ENCODE measurements at places on chromosomes 5 and 9. TPM values are rescaled to one million over a fixed set of nuclear protein-coding genes. Genes with fewer than 3 reads are reported as not detected.
A peak's percentile ranks its signal among the peaks of the same experiment; 100 is the strongest.

DNA sequence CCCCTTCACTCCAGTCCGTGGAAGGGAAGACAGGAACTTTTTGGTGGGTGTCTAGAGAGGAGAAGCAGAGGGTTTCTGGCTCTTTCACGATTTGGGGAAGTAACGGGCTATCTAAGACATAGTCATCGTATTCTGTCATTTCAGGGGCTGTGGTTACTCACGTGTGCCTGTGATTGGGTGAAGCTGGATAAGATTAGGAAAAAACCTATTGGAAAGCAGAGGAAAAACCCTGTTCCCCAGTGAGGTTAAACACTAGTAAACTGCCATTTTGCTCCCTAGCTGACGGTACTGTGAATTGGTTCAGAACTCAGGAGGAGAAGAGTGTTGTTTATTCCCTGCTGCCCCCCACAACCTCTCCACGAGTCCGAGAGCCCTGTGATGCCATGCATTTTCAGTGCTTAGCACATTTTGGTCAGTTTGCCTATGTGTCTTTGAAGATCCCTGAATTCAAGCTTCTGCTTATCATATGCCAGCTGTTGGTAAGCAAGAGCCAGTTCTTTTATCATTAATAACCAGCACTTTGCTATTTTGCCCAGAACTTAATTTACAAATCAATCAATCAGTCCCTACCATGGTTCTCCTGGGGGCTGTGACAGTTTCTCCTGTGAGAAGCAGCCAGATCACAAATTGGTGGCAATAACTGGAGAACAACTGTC lies 45.1 kb upstream of the ROR2 start:
- DNase-seq = no peak

DNA sequence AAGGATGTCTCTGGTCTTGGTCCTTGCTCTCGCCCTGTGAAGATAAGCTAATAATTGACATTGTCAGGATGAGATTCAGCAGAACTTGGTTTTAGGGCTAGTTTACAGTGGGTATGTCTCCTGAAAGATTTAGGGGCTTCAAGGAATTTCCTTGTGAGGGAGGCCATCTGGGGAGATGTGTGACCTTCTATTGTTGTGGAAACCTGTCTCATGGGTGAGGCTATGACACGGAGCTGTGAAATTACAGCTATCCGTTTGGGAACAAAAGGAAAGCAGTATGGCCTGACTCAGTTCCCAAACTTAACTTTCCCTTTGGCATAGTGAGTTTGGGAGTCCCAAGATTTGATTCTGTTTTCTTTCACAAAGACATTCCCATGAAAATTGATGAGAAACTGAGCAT lies 142.0 kb downstream of the PARP8 start:
- no peak for DNase-seq

GRCh38 chr9:130356877-130357584 lies 87.7 kb upstream of the ASS1 start:
- DNase-seq = no peak

- no peak for DNase-seq
Measured at GRCh38 chr5:131280417-131280816, 16.6 kb downstream of the CDC42SE2 start.

DNA sequence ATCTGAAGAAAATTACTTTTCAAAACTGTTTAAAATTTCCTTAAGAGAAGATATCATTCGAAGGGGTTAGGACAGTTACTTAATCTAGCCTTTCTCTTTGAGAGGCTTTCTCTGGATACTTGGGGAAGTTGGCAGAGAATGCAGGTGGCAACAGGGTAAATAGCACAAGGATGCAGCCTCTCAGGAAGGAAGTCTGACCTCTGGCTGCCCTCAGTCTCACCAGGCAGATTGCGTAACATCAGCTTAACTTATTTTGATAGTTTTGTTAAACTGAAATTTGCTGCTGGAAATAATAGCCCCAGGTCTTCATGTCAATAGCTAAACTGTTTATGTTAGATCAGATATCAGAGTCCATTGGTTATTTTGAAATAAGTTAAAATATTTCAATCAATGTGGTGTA lies 20.4 kb downstream of the CCDC192 start:
- DNase-seq = peak; percentile 72

DNA sequence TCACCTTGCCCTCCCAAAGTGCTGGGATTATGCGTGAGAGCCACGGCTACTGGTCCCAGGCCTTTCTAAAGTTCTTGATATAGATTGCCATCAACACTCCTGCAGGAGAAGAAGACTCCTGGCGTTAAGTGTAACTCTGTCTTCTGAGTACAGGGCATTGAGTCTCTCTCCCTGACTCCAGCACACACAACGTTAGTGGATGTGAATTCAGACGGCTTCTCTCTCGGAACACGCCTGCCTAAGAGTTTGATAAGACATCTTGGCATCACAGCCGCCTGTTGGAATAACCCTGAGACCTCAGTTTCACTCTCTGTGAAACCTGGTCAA lies 27.5 kb upstream of the PPARGC1B start:
- DNase-seq = no peak

GRCh38 chr9:106829666-106830408 lies 33.1 kb upstream of the ZNF462 start:
- no peak for DNase-seq

DNA sequence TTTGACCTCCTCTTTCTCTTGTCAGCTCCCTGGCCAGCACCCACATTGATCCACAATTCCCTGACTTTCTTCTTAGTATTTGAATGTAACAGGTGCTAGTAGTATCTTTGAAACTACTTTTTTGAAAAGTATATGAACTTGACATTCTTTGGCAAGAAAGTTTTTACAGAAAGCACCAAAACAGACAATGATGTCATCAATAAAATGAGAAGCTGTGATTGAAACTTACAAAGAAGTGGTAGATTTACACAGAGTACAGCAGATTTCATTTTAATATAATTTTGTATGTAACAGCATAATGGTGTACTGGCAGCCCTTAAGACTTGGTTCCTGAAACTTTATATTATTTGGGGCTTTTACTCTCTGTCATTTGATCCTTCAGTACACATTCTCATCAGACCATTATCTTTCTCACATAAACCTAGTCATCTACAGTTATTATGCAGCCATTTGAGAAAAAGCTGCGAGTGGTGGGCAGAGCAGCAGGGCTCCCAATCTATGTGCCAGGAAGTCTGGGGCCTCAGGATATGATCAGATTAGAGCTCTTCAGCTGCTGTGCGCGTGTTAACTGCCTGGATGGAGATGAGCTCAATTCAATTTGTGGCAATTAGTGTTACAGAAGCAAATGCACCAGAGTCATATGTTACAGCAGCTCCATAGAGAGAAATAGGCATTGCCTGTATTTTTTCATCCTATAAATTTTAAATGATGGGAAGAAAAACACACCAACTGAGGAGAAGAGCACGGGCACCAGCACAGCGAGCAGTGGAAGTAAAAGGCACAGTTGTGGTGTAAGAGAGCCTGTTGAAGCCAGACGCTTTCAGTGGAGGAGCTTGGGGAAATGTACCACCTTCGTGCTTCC lies 126.1 kb downstream of the STARD4 start:
- no peak for DNase-seq

DNA sequence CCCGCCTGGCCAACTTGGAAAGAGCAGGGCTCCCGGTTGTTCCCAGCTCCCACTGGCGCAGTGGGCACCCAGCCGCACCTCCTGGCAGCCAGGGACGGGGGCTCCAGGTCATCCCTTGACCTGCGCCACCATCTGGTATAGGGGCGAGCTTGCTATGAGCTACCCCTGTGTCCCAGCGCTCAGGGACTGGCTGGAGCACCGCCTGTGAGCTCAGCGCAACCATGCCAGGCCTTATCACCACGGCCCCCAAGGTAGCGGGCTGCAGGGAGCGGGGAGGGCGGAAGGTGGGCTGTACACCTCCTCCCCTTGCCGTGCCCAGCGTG lies 15.4 kb upstream of the RASA1 start:
- no peak for DNase-seq

DNA sequence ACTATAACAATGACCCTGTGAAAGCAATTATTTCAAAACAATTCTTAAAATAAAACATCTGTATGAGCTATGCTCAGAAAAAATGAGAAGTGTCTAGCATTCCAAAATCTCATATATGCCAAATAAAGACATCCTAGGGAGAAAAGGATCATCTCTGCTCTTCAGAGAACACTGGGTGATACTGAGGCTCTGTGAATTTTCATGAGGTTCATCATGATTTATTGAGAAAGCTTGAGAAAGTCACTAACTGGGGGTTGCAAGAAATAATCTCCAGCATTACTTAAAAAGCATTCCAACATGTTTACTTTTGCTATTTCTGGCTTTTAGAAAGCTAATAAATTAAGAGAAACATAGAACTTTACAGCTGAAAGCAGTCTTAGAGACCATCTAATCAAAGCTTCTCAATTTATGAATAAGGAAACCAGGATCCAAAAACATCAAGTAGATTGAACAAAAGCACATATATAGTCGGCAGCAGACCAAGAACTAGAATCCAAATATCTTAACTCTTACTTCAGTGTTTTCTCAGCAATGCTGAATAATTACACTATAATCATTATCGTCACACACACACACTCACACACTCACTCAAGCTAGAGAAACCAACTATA lies 372.8 kb downstream of the NR2F1-AS1 start:
- DNase-seq = no peak

DNA sequence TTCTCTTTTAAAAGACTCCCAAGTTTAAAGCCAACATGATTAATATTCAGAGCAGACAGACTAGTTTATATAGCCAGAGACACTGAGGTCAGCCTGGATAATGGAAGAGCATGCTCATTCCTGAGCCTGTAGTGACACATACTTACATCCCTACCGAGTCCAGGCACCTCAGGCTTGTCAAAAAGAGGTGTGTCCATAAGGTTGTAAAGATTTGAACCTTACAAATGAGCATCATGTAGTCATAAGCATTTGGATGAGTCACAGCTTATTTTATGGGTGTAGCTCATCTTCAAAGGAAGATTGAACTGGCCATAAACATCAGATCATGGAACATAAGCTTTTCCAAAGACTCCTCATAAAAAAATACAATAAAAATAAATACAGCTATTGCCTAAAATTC lies 333.5 kb downstream of the EFNA5 start:
- DNase-seq = no peak

DNA sequence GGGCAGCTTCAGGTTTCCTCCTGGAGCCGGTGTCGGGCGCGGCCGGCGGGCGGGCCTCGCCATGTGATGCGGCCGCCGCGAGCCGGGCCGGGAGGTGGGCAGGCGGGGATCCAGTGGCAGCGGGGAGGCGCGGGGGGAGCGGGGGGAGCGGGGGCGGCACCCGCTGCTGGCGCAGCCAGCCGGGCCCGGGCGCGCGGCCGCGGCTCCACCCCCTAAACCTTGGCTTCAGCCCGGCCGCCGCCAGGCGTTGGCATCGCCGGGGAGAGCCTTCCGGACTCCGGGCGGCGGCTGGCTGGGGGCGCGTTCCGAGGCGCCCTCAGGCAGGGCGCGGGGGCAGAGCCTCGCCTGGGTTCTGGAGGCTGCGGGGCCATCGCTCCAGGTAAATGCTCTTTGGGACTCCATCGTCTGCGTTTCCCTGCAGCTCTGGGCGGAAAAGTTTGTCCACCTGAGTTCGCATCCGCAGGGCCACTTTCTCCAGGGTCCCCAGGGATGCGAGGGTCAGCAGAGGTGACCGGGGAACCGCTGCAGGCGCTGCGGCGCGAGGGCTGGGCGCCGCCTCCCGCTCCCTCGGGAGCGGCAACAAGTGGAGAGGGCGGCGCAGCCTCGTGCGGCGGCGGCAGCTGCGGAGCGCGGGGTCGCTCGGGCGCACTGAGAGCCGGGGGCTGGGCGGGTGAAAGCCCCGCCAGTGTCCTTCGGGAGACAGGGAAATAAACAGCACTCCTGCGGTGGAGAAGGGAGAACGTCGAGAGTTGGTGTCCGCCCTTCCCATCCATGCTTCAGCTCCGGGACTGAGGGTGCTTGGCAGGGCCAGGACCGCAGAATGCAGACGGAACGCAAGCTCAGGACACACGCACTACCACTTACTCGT lies at the start of gene ARHGEF28:
TSS of gene ARHGEF28 (plus strand) at position 253 of the 868 bp plus-strand sequence. CDS start 58,656 bp downstream, outside the sequence.
- DNase-seq = peak; percentile 74

DNA sequence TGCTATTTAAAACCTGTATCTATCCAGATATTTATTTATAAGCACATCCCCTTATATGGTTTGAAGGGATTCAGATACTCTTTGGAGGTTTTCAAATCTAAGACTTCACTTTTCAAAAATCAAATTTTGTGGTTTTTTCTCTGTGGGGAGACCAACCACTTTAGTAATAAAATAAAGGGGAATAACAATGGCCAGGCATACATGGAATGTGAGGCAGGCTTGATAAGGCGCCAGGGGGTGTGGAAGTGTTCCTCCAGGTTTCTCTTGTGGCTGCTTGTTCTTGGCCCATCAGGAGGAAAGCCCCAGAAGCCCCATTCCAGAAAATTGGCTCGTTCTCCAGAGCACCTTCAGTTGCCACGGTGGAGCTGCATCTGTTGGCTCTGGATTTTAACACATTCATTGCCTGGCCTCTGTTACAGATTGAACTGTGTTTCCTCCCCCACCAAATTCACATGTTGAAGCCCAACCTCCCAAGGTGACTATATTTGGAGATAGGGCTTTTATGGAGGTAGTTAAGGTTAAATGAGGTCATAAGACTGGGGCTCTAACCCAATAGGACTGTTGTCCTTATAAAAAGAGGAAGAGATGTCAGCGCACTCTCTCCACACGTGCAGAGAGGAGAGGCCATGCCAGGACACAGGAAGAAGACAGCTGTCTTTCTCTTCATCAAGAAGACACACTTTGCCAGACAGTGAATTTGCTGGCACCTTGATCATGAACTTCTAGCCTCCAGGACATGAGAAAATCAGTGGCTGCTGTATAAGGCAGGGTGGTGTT lies 195.9 kb downstream of the TMEM38B start:
- DNase-seq = no peak

- DNase-seq = no peak
Measured at GRCh38 chr9:75389101-75389500, 300.8 kb downstream of the OSTF1 start.

GRCh38 chr5:135426102-135427082 lies 20.8 kb downstream of the DCANP1 start:
- DNase-seq = peak; percentile 64

DNA sequence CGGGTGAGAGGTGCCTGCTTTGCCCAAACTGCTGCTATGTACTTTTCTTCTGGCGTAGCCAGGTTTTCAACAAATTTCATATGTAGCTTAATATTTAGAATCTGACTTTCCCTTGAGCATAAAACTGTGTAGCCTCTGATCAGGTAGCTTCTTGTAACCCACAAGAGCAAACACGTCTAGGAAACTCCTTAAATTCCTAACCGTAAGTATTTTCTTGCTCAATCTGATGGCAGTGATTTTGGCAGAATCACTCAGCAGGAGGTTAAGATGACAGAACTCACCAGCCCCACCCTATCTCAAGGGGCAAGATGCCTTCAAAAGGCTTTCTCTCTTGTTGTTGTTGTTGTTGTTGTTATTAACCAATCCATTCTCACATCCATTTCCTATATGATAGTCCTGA lies 20.8 kb downstream of the CKMT2 start:
- DNase-seq = no peak

PCDHGC3 gene
- 10.2 TPM for total RNA-seq

ANKRD20A1 gene
- total RNA-seq = 0.87 TPM

MSMP gene
- total RNA-seq = 60.9 TPM

SLC6A7 gene
- total RNA-seq = not detected

ZFP37 gene
- 0.99 TPM for total RNA-seq

MRPL22 gene
- total RNA-seq = 10.2 TPM

SV2C gene
- not detected for total RNA-seq

CCDC180 gene
- 1.6 TPM for total RNA-seq

NOXA1 gene
- total RNA-seq = 0.87 TPM
